Stimulated activated CD4-positive, alpha-beta T cell treated with anti-CD3 and anti-CD28 coated beads, Interleukin-1b, Interleukin-23, amount 100 ng/mL, for 1 hour (primary cell): ENCODE measurements at places on chromosomes 2 and 18.

DNA sequence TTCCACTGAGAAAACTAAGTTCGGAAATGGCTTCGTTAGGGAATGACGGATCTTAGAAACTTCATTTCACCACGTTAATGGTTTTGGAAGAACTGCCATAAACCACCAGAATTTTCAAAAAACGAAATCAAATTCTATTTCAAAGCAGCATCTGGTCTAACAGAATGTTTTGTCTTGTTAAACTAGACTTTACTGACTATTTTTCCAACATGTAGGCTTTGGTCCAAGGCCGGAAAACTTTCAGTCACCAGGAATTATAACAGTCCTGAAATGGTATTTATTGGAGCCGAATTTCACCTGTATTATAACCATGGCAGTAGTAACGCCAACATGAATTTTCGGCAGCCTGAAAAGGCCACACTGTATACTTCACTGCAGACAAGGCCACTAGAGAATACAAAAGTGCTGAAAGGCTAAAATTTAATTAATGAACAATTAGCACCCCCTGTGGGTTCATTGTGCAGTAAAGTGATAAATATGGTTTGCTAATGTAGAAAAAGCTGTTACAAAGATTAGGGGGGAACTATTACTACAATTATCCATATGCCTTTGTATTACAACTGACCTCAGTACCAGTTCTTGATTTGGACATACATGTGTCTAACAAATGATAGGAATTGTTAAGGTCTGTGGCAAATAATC, 116.4 kb downstream of the ZNF521 start:
- no peak for DNase-seq

DNA sequence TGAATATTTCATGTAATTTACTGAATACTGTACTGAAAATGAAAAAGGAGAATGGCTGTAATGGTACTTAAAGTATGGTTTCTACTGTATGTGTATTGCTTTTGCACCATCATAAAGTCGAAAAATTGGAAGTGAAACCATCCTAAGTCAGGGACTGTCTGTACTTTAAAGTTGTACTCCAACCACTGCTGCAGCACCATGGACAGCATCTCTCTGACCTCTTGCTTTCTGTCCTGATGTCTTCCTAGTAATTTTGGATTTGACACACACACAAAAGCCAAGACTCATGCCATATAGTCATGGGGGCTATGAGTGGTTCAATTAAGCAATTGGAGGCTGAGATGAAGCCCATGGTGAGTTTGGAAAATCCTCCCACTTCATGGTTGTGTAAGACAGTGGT, 256.3 kb upstream of the PKDCC start:
- no peak for DNase-seq

DNA sequence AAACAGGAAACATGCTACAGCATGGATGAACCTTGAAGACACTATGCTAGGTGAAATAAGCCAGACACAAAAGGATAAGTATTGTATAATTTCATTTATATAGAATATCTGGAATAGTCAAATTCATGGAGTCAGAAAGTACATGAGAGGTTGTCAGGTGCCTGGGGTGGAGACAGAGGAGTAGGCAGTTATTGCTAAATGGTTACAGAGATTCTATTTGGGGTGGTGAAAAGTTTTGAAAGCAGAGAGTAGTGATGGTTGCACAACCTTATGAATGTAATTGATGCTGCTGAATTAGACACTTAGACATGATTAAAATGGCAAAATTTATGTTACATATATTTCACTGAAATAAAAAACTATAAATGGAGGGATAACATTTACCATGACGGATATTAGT, 197.4 kb downstream of the VAPA start:
- no peak for DNase-seq

DNA sequence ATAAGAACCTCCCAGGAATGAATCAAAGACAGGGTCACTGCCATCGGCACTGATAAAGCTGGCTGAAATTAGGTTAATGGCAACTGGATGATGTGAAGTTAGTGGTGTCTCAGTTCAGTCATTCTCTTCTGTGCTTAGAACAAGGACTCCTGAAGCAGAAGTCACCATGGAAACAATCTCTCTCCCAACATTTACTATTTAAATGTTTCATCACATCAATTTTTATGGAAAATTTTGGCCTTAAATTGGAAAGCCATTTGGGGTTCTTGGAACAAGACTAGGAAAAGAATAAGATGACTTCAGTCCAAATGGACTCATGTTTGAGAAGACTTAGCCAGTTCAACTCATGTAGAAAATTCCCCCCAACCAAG, 15.5 kb upstream of the ARL5A start:
- DNase-seq: no peak

- no peak for DNase-seq
Observed at GRCh38 chr2:161028581-161028980, 131.6 kb upstream of the TANK start.

GRCh38 chr2:191291471-191291870, 46.3 kb downstream of the MYO1B start:
- DNase-seq: no peak

- DNase-seq: no peak
Observed at GRCh38 chr18:78893281-78894032, 86.2 kb upstream of the SALL3 start.

DNA sequence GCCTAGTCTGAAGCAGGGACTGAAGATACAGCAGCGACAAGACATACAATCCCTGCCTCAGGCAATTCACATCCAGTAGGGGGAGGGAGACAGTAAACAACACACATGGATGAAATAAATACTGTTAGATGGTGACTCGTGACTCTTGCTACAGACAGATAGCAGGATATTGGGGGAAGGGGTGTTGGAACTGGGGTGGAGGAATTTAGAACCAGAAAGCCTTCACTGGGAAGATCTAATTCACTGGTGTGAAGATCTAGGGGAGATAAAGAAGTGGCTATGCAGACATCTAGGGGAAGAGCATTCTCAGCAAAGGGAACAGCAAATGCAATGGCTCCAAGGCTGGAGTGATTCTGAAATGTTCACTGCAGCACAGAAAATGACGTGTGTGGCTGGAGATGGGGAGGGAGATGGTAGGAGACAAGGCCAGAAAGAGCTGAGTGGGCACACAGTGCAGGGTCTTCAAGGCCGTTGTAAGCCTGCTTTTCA, 52.6 kb upstream of the TMEM163 start:
- no peak for DNase-seq

DNA sequence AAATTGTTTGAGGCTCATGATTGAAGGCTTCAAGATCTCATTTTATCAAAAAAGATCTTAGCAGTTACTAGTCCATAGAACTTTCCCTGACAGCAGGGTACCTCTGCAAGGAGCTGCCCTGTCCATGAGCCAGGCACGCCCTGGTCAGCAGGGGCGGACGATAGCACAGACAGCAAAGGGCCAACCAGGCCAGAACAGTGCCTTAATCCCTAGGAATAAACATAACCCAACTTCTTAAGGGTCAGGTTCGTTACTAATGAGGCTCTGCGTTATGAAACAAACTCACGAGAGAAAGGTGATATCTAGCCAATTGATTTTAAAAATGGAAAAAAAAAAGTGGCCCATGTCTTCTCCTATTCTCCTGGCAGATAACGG, 59.2 kb downstream of the BCL2 start:
- DNase-seq: no peak

DNA sequence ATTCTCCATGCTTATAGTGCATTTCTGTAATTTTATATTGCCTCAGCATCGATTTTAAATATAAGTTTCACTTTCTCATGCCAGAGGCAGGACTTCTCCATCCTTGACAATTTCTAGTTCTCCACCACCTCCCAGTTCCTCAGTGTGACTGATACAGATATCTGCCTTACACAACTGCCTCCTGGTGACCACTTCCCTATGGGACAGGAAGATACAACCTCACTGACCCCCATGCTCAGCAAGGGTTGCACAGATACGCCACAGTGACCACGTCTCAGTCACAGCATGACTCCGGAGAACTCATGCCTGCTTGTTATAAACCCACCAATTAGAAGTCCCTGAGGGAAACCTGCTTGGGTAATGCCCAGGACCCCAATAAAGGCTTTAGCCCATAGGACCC, 284.0 kb upstream of the MC4R start:
- DNase-seq: no peak

DNA sequence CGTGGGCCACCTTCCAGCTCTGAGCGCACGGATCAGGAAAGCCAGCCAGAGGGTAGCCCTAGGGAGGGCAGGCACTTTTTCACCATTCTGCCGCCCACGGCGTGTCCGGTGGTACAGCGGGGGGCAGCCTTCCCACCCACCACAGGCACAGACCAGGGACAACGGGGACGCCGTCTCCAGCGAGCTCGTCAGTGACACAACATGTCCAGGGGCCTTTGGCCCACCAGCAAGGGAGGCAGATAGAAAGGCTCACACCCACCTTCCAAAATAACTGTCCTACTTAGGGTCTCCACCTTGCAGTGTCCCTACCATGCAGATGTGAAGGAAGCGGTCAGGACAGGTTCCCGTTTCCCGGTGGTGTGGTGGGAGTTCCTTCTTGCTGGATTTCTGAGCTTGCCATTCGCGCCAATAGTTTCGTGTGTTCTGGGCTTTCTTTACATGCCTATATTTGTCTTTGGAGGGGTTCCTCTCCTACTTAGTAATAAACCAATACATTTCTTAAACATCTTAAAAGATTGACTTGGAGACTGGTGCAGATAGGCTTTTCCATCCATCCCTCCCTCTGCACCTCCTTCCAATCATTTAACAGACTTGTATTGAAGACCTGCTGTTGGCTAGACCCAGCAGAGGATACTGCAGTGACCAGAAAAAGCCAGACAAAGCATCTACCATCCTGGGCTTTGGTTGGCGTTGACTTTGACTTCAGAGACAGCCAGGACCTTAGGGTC, 872 bp downstream of the ASB1 start:
- DNase-seq: no peak

GRCh38 chr18:22268641-22269128, 99.3 kb downstream of the GATA6 start:
- no peak for DNase-seq

GRCh38 chr2:76445880-76446279, 735.2 kb upstream of the GCFC2 start:
- DNase-seq: no peak

DNA sequence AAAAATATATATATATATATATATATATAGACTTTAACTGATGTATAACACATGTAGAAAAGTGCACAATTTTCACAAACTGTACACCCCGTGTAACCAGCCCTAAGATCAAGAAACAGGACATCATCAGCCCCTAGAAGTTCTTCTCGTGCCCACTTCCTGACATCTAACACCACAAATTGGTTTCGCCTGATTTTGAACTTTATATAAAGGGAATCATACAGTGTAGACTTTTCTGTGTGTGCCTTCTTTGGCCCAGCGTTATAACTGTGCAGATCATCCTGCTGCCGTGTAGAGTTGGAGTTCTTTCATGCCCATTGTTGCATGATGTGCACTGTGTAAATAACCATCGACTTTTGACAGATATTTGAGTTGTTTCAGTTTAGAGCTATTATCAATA, 41.0 kb downstream of the SMAD7 start:
- no peak for DNase-seq

GRCh38 chr2:203126996-203127395, 111.8 kb upstream of the CYP20A1 start:
- no peak for DNase-seq

DNA sequence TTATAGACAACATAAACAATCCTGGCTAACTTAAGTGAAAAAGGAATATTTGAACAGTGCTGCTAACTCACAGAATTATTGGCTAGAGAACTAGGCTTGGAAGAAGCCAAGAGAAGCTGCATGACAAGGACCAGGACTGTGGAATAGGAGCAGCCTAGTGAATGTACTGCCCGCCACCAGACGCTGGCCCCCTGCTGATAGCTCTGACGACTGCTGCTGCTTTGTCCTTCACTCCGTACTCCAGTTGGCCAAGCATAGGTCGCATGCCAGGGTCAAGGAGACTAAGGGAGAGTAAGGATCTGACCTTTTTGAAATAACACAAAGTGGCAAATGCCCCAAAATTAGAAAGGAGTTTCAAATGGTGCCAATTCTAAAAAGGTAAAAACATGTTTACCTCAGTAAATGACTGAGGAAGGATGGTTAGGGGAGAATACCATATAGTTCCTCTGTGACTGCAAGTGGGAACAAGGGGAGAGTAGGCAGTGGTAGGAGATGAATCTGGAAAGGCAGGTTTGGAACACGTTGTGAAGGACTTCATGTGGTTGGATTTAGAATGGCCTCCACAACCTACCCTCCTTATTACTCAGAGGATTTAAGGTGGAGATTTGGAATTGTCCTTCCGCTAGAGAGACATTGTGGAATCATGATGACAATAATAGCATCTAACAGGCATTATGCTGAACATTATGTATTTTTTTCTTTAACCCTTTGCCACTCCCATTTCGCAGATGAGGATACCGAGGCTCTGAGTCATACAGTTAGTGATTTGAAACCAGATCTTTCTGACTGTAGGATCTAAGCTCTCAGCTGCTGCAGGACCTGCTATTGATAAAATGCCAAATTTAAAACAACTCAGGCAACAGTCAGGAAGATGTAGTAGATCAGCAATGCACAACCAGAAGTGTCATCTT, 19.5 kb downstream of the STRADB start:
- no peak for DNase-seq

DNA sequence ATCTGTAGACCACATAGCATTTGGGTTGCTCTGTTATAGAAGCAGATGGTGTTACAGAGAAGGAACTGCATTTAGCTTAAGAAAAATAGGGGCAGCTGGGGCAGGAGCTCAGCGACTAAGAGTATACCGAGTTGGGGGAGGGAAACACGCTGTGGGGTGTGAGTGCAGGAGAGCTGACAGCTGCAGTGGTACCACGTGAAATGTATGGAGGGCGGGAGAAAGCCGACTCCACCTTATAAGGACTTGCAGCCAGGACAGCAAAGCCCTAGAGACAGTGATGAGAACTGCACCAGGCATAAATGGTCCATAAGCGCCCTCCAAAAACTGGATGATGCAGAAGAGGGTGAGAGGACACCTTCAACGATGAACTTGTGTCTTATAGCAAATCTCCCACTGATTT, 237.6 kb downstream of the PRKCE start:
- DNase-seq: no peak

- DNase-seq: no peak
Observed at GRCh38 chr2:238727585-238728329, 120.1 kb upstream of the TWIST2 start.

- DNase-seq: peak; percentile 27
Observed at GRCh38 chr2:70861777-70862625, 26.4 kb upstream of the CD207 start.
